Large intestine (tissue), 12 donors: ENCODE measurements at places on chromosomes 1 and 21. TPM values are rescaled to one million over a fixed set of nuclear protein-coding genes. Genes with fewer than 3 reads are reported as not detected.
A peak's percentile ranks its signal among the peaks of the same experiment; 100 is the strongest.

The FAM151A gene
- polyA plus RNA-seq, result 2.8 TPM

DNA sequence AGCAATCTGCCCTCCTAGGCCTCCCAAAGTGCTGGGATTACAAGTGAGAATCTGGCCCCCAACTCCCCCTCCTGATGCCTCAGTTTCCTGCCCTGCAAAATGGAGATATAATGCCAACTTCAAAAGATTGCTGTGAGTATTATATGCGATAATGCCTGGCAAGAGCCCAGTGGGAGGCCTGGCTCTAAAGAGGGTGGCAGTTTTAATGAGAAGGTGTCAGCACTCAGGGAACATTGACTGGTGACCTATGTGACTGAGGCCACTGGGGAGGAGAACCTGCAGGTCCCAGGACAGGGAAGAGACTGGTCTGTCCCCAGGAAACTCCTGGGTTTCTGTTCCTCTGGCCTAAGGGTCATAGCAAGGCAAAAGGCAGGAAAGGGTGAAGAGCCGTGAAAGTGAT lies 11.0 kb downstream of the HSPG2 start:
- no peaks in the 10 kb centered on the region for H3K36me3 ChIP-seq
- DNase-seq, result peak; percentile 39
- no peak overlapping the region for H3K4me3 ChIP-seq
- H3K4me1 ChIP-seq, result peaks cover 93% of the 10 kb centered on the region
- no peaks in the 10 kb centered on the region for H3K27me3 ChIP-seq
- H3K27ac ChIP-seq, result peak overlapping the region; percentile 95

The KCNJ9 gene
- 0.36 TPM for polyA plus RNA-seq

The LCE3E gene
- polyA plus RNA-seq, result not detected

DNA sequence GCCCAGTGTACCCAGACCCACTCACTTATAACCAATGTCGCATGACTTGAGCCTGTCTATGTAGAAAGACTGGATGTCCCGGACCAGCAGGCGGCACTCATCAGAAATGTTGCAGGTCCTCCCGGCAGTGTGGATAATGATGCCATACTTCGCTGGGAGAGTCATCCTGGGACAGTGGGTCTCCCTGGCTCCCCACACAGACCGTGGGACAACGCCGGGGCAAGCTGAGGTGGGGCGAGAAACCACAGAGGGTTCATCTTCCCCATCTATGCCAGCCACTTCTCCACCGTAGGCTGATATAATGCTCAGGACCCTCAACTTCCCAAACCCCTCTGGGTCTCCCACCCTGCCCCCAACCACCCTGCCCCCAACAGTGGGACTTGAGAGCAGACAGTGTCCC lies 8.3 kb downstream of the PGLYRP4 start:
- H3K27me3 ChIP-seq, result no peaks in the 10 kb centered on the region
- no peak overlapping the region for H3K4me3 ChIP-seq
- no peak for DNase-seq
- no peak overlapping the region for H3K27ac ChIP-seq
- H3K36me3 ChIP-seq, result no peaks in the 10 kb centered on the region
- peaks cover 23% of the 10 kb centered on the region for H3K4me1 ChIP-seq

GRCh38 chr1:112769611-112770010 lies 54.5 kb upstream of the PPM1J start:
- no peak overlapping the region for H3K27ac ChIP-seq
- peaks cover 5% of the 10 kb centered on the region for H3K27me3 ChIP-seq
- H3K4me1 ChIP-seq, result no peaks in the 10 kb centered on the region
- H3K4me3 ChIP-seq, result no peak overlapping the region
- DNase-seq, result no peak

The SH2D1B gene
- 2.1 TPM for polyA plus RNA-seq

DNA sequence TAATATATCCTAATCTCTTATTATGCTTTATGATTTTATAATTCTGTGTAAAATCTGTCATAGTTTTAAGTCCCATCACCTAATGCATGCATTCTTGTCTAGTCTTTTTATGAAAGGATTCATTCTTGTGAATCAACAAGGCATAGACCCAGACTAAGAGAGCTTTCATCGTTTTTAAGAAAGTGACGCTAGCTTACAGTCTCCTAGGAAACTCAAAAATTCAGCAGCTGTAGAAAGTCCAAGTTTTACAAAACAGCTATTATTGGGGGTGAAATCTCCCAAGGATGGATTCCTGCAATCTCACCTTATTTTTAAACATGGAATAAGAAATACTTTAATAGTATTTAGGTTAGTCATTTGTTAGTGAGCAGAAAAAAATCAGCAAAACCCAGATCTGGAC lies 104.7 kb downstream of the NCAM2 start:
- no peaks in the 10 kb centered on the region for H3K27me3 ChIP-seq
- no peak for DNase-seq
- H3K4me3 ChIP-seq, result no peak overlapping the region
- H3K36me3 ChIP-seq, result no peaks in the 10 kb centered on the region
- H3K4me1 ChIP-seq, result no peaks in the 10 kb centered on the region

DNA sequence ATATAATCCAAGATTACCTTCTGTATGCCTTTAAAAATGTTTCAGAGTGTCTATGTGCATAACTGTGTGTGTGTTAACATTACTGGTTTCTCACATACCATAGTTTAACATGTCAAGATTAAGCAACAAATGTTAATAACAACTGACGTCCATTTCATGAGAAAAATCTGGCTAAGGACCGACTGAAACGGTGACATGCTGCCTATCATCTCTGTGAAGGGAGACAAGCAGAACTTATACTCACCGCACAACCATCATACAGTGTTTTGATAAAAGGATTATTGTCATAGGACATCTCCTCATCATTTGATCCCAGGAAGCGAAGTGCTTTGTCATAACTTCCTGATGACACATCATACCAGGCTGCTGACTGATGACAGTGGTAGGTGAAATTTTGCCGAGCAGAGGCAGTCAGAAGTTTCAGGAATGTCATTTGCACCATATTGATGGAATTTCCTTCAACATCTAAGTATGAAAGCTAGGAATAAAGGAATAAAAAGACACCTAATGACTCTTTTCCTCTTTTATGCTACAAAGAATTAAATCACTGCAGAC lies 228.8 kb downstream of the COL11A1 start:
- H3K27me3 ChIP-seq, result no peaks in the 10 kb centered on the region
- no peak for DNase-seq
- no peaks in the 10 kb centered on the region for H3K36me3 ChIP-seq
- no peaks in the 10 kb centered on the region for H3K4me1 ChIP-seq
